ENCODE measurements at places on chromosomes 6 and 20.

GRCh38 chr6:36957773-36958271 lies 3.3 kb downstream of the PI16 start:
- H3K4me1 ChIP-seq = peaks cover 16% of the 10 kb centered on the region
- DNase-seq = no peak
- H3K27me3 ChIP-seq = no peaks in the 10 kb centered on the region

GRCh38 chr20:4470375-4470774 lies 251.3 kb upstream of the PRND start:
- H3K36me3 ChIP-seq = no peaks in the 10 kb centered on the region
- no peaks in the 10 kb centered on the region for H3K4me1 ChIP-seq
- H3K4me3 ChIP-seq = no peak overlapping the region
- DNase-seq = no peak
- peaks cover 6% of the 10 kb centered on the region for H3K27me3 ChIP-seq
- no peak overlapping the region for H3K27ac ChIP-seq

DNA sequence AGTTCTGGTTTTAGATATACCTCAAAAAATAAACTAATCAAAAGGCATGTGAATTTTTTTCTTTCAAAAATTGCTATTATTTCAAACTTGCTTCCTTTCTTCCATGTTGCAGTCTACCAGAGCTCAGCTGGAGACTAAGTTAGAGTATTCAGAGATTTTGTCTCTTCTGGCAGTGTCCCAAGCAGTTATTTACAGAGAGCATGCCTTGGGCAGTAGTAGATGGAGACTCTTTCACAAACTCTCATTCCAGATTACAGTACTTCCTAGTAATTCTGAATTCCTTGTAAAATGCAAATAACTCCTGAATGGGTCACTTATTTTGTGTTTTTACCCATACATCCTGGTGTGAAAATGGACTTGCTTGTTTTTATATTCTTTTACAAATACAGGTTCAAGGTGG lies 703.4 kb downstream of the EPHA7 start:
- DNase-seq = no peak
- H3K4me3 ChIP-seq = no peak overlapping the region
- H3K4me1 ChIP-seq = no peaks in the 10 kb centered on the region
- H3K36me3 ChIP-seq = no peaks in the 10 kb centered on the region
- no peaks in the 10 kb centered on the region for H3K27me3 ChIP-seq

DNA sequence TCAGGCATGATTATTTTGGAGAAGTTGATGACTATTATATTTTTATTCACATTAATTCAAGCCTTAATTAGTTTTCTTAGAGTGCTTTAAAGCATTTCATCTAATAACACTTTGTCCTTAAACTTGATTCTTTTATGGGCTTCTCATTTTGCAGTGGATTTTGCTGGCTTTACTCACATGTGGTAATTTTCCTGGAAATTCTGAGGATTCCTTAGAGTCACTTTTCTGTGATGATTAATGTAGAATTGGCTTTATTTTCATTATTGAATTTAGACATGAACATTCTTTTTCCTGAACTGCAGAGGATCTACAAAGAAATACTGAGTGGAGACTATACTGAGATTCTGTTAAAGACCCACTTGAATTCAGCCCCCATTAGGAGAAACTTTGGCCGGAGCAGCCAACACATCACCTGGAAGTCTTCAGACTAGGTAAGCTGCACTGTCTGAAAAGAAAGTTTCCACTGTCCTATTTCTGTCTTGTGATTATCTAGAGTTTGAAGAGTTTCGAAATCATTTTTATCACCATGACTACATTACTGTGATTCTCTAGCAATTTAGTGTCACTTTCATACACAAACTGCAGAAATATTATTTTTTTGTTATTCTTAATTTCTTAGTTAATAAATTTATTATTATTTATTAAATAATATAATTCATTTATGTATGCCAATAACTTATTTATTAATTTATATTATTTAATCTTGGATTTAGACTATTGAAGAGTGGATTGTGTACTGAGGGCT lies 1.9 kb downstream of the RFPL4B start:
- H3K36me3 ChIP-seq = no peaks in the 10 kb centered on the region
- H3K4me3 ChIP-seq = no peak overlapping the region
- DNase-seq = no peak

GRCh38 chr20:63072231-63072791 lies 65.5 kb upstream of the BHLHE23 start:
- peaks cover 11% of the 10 kb centered on the region for H3K27me3 ChIP-seq
- H3K36me3 ChIP-seq = no peaks in the 10 kb centered on the region
- DNase-seq = no peak
- H3K27ac ChIP-seq = no peak overlapping the region
- H3K4me3 ChIP-seq = no peak overlapping the region

GRCh38 chr6:167700199-167700598 lies 126.5 kb upstream of the AFDN start:
- H3K4me3 ChIP-seq = no peak overlapping the region
- peaks cover 2% of the 10 kb centered on the region for H3K27me3 ChIP-seq
- DNase-seq = no peak
- peaks cover 12% of the 10 kb centered on the region for H3K4me1 ChIP-seq

DNA sequence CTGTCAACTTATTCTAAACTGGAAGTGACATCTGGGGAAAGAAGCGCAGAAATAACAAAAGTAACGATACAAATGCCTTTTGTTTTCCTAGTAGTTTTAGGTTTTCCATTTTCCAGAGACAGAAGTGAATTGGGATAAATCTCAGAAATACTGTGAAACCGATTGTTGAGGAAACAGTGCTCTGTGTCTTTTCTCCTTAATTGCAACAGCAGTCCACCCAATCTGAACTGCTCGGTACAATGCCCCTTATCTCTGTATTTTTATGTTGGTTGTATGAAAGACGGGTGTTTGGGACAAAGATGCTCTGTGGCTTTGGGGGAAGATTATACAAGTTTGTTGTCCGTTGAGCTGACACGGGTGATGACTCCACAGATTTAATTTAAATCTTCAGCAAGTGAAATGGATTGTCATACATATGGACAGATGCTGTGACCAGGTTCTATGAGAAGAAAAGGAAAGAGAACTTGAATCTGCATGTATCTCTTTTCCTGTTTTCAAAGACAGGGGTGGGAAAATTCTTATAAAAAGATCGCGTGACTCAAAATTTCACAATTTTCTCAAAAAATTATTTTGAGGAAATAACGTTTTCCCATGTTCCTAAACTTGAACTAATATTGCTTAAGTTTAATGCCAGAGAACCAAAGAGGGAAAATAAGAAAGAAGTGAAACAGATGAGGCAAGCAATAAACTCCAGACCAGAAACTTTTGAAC lies 41.2 kb downstream of the SASH1 start:
- H3K36me3 ChIP-seq = no peaks in the 10 kb centered on the region
- H3K4me1 ChIP-seq = no peaks in the 10 kb centered on the region
- H3K27me3 ChIP-seq = peaks cover 3% of the 10 kb centered on the region
- no peak overlapping the region for H3K27ac ChIP-seq

GRCh38 chr6:168159506-168159905 lies 80.5 kb upstream of the FRMD1 start:
- DNase-seq = no peak
- H3K4me1 ChIP-seq = no peaks in the 10 kb centered on the region
- H3K36me3 ChIP-seq = no peaks in the 10 kb centered on the region
- no peak overlapping the region for H3K27ac ChIP-seq

DNA sequence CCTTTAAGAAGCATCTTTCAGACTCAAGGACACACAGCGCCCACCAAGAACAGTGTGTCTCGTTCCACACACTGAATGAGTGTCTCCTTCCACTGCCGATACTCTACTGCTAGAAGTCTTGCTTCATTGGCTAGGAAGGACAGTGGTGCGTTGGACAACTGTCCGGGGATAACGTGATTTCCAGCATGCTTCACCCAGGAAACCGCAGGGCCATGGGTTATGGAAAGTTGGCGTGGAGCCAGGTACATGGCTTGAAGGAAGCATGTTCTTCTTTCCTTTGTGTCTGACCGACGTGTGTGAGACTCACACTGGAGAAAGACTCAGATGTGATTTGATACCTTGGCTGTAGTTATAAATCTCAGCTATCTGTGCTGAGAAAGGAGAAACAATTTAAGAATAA lies 73.2 kb downstream of the SMOC2 start:
- no peaks in the 10 kb centered on the region for H3K4me1 ChIP-seq
- no peaks in the 10 kb centered on the region for H3K27me3 ChIP-seq
- no peak overlapping the region for H3K27ac ChIP-seq
- H3K36me3 ChIP-seq = no peaks in the 10 kb centered on the region
- DNase-seq = no peak

DNA sequence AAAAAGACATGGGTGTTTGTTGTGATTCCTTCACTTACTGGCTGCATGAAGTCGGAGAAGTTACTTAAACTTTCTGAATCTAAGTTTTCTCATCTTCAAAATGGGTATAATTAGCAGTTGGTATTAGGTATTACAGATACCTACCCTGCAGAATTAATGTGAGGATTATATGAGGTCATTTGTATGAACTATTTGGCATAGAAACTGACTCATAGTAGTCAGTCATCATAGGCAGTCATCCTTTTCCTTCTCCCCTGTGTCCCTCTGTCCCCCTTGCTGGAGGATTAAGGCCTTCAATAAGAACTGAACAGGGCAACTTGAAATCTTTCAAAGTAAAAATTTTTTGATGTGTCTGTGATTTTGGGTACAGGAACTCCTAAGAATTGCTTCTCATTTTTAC lies 26.3 kb downstream of the RALGAPB start:
- no peaks in the 10 kb centered on the region for H3K27me3 ChIP-seq
- no peak overlapping the region for H3K4me3 ChIP-seq
- peaks cover 4% of the 10 kb centered on the region for H3K4me1 ChIP-seq
- no peak for DNase-seq
- no peak overlapping the region for H3K27ac ChIP-seq

GRCh38 chr6:35219683-35220326 lies 6.0 kb downstream of the SCUBE3 start:
- H3K4me1 ChIP-seq = peaks cover 8% of the 10 kb centered on the region
- H3K27ac ChIP-seq = no peak overlapping the region
- no peaks in the 10 kb centered on the region for H3K36me3 ChIP-seq

DNA sequence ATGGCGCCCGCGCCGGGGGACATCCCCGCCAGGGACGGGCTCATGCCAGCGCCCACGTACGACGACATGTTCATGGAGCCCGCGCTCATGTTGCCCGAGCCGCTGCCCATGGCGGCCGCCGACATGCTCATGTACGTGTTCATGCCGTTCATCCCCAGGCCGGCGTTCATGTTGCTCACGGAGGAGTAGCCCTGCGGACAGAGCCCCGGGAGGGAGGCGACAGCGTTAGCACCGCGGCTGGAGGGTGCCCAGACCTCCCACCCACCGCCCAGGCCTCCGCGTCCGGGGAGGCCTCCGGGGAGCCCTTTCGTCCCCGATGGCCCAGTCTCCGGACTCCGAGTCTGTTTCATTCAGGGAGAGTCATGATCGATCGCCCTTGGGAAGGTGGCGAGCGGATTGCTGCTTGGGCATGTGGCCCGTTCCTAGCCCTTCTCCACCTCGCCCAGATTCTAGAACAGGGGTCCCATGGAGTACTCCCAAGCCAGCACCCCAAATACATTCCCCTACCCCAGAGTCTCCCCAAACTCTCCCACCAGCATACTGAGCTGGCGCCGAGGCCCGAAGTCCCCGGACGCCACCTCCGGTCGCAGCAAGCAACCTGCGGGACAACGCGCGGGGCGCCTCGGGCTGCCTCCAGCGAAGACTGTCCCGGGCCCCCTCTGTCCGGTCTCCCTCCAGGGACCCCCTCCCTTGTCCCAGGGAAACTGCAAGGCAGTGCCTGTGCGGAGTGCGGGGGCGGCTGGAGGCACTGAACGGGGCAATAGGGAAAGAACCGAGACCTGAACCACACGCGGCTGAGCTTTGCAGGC lies 1.2 kb downstream of the FOXA2 start:
- H3K4me1 ChIP-seq = no peaks in the 10 kb centered on the region
- no peak overlapping the region for H3K4me3 ChIP-seq
- no peak for DNase-seq
- H3K36me3 ChIP-seq = no peaks in the 10 kb centered on the region
- H3K27ac ChIP-seq = no peak overlapping the region
- H3K27me3 ChIP-seq = peaks cover 19% of the 10 kb centered on the region

DNA sequence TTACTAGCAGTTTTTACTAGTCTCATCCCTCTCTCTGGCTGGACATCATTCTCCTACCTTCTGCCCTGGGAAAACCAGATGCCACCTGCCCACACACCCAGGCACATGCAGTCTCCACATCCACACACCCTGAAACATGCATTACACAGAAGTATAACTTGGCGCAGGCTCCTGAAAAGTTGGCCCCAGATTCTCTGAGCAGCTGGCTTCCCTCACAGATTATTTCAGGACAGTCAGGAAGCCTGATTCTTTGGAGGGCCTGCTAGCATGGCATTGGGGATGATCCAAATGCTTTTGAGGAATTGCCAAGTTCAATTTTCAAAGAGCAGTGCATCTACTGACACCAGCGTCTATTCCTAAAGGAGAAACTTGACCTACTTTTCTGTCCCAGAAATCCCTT lies 27.8 kb upstream of the KIF16B start:
- H3K36me3 ChIP-seq = no peaks in the 10 kb centered on the region
- peaks cover 6% of the 10 kb centered on the region for H3K27me3 ChIP-seq
- H3K4me1 ChIP-seq = no peaks in the 10 kb centered on the region
- no peak overlapping the region for H3K4me3 ChIP-seq
- no peak for DNase-seq
- no peak overlapping the region for H3K27ac ChIP-seq

- no peaks in the 10 kb centered on the region for H3K36me3 ChIP-seq
- no peak for DNase-seq
- no peak overlapping the region for H3K27ac ChIP-seq
- H3K4me1 ChIP-seq = no peaks in the 10 kb centered on the region
Measured at GRCh38 chr6:69232911-69233448, 563.8 kb downstream of the LMBRD1 start.

DNA sequence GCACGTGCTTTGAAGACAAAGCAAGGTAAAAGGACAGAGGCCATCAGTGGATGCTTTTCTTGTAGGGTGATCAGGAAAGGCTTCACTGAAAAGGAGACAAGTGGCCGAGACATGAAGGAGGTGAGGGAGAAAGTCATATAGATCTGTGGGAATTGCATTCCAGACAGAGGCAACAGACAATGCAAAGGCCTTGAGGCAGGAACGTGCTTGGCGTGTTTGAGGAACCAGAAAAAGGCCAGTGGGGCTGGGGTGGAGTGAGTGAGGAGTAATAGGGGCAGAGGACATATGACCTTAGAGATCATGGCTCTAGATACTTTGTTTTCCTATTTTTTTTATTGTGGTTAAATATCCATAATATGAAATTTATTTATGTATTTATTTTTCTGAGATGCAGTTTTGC lies 10.5 kb upstream of the SALL4 start:
- no peak overlapping the region for H3K4me3 ChIP-seq
- no peaks in the 10 kb centered on the region for H3K4me1 ChIP-seq
- DNase-seq = no peak
- no peak overlapping the region for H3K27ac ChIP-seq
- peaks cover 4% of the 10 kb centered on the region for H3K27me3 ChIP-seq

DNA sequence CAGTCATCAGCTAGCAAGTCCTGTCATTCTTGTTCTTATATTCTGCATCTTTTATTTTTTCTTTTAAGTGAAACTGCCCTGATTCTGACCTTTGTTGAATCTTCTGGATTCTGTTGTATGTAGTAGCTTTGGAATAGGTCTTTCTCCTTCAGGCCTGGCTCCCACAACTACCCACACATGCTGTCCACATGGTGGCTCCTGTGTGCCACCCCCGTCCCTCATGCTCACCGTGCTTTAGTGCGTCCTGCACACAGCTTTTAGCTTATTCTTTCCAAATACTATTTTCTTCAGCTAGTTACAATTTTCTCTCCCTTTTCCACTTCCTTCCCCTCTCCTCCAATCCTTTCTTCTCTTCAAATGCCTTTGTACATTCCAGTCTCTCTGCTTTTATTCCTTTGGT lies 61.8 kb downstream of the CTNNBL1 start:
- peaks cover 26% of the 10 kb centered on the region for H3K36me3 ChIP-seq
- H3K27ac ChIP-seq = peak overlapping the region; percentile 46
- H3K27me3 ChIP-seq = no peaks in the 10 kb centered on the region
- no peak for DNase-seq
- peaks cover 15% of the 10 kb centered on the region for H3K4me1 ChIP-seq

GRCh38 chr6:52284131-52284459 lies 447 bp downstream of the MCM3 start:
- peaks cover 14% of the 10 kb centered on the region for H3K4me1 ChIP-seq
- no peak overlapping the region for H3K27ac ChIP-seq
- H3K27me3 ChIP-seq = no peaks in the 10 kb centered on the region
- no peak overlapping the region for H3K4me3 ChIP-seq
- no peak for DNase-seq
